ENCODE measurements at places on chromosomes 2 and 18.

GRCh38 chr2:18119883-18120282, 241.4 kb downstream of the KCNS3 start:
- no peaks in the 10 kb centered on the region for H3K4me1 ChIP-seq
- H3K27me3 ChIP-seq, result no peaks in the 10 kb centered on the region
- no peaks in the 10 kb centered on the region for H3K36me3 ChIP-seq

- no peak overlapping the region for H3K4me3 ChIP-seq
- no peaks in the 10 kb centered on the region for H3K36me3 ChIP-seq
- no peak for DNase-seq
- H3K27ac ChIP-seq, result no peak overlapping the region
- H3K4me1 ChIP-seq, result no peaks in the 10 kb centered on the region
- H3K27me3 ChIP-seq, result no peaks in the 10 kb centered on the region
Observed at GRCh38 chr2:182548031-182548950, 121.5 kb upstream of the PDE1A start.

GRCh38 chr2:162968306-162968705, 129.7 kb upstream of the KCNH7 start:
- no peak overlapping the region for H3K4me3 ChIP-seq
- H3K36me3 ChIP-seq, result no peaks in the 10 kb centered on the region
- H3K27me3 ChIP-seq, result no peaks in the 10 kb centered on the region
- no peak for DNase-seq
- no peak overlapping the region for H3K27ac ChIP-seq

GRCh38 chr2:96099861-96100798, 16.2 kb downstream of the ADRA2B start:
- H3K4me3 ChIP-seq, result no peak overlapping the region
- H3K27ac ChIP-seq, result no peak overlapping the region
- H3K27me3 ChIP-seq, result no peaks in the 10 kb centered on the region
- DNase-seq, result no peak
- no peaks in the 10 kb centered on the region for H3K36me3 ChIP-seq
- no peaks in the 10 kb centered on the region for H3K4me1 ChIP-seq

DNA sequence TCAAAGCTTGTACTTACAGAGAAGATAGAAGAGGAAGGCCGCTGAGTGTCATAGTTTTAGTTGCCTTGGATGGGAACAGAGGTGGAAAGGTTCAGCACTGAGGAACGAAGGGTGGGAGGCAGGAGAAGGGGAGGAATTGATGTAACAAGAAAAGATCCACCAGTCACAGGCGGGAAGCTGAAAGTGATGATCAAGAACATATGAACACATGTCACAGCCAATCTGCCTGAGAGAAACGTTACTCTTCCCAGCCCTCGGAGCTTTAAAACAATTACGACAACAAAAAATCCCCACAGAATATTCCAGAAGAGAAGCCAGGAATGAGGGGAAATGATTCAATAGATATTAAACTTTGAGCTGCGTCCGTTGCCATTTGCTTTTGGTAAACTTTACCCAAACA, 87.1 kb downstream of the TSHZ1 start:
- no peaks in the 10 kb centered on the region for H3K4me1 ChIP-seq
- H3K4me3 ChIP-seq, result no peak overlapping the region
- H3K27ac ChIP-seq, result no peak overlapping the region
- DNase-seq, result no peak
- H3K36me3 ChIP-seq, result no peaks in the 10 kb centered on the region

DNA sequence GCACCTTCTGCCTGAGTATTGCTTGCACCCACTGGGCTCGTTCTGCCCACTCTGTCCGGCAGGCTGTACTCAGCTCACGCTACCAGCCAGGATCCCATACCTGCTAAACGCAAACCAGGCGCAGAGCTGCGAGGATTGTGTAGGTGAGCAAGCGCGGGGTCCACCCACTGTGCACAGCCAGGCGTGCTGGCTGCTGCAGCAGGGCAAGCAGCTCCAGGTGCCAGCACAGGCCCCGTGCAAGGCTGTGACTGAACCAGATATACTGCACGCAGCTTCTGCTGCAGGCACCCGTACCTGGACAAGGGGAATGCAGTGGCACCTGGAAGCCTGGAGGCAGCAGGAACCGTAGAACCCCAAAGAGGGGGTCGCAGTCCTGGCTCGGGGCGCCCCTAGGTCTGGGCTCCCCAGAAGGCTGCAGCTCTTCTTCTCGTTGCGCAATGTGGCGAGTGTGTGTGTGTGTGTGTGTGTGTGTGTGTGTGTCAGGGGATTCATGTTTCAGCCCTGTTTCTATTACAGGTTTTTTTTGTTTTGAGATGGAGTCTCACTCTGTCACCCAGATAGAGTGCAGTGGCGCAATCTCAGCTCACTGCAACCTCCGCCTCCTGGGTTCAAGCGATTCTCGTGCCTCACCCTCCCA, 46.1 kb upstream of the RAB1A start:
- H3K36me3 ChIP-seq, result no peaks in the 10 kb centered on the region
- no peak for DNase-seq
- no peaks in the 10 kb centered on the region for H3K4me1 ChIP-seq
- no peak overlapping the region for H3K4me3 ChIP-seq
- H3K27me3 ChIP-seq, result no peaks in the 10 kb centered on the region

DNA sequence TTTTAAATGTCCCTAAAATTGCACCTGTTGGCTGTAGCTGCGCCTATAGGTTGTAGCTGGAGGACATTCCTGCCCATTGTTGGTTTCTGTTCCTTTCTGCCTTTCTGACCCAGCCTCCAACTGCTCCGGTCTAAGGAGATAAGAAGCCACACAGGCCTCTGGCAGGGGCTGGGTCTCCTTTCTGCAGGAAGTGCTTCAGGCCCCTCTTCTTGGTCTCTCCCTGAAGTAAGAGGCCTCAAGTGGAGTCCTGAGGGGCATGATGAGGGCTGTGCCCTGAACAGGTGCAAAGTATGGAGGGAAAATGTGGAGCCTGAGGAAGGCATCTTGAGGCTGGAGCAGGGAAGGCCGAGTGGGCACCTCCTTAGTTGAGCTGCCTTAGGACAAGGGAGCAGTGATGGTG, 10.4 kb upstream of the SFTPB start:
- H3K4me3 ChIP-seq, result no peak overlapping the region
- H3K4me1 ChIP-seq, result peaks cover 11% of the 10 kb centered on the region
- DNase-seq, result no peak
- no peaks in the 10 kb centered on the region for H3K36me3 ChIP-seq
- H3K27me3 ChIP-seq, result no peaks in the 10 kb centered on the region

DNA sequence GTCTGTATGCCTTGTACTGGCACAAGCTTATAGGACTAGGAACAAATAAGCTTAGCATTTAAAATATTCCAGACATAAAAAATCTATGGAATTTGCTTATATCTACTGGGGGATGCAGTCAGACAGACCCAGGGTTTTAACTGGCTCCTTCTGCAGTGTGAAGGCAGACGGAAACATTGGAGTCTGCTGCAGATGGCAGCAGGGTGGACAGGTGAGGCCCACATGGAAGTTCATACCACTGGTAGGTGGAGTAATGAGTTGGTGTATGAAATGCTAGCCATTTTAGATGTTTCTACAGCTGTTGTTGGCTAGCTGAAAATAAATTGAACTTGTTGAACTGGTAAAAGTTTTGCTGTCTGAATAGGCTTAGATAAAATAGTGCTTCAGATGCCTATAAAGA, 17.7 kb downstream of the SPTBN1 start:
- H3K27me3 ChIP-seq, result no peaks in the 10 kb centered on the region
- no peaks in the 10 kb centered on the region for H3K36me3 ChIP-seq
- H3K4me1 ChIP-seq, result no peaks in the 10 kb centered on the region
- H3K27ac ChIP-seq, result no peak overlapping the region

GRCh38 chr2:129791712-129792111, 187.8 kb upstream of the RAB6C start:
- no peaks in the 10 kb centered on the region for H3K27me3 ChIP-seq
- no peak overlapping the region for H3K27ac ChIP-seq
- H3K4me1 ChIP-seq, result no peaks in the 10 kb centered on the region
- no peak overlapping the region for H3K4me3 ChIP-seq
- H3K36me3 ChIP-seq, result no peaks in the 10 kb centered on the region

DNA sequence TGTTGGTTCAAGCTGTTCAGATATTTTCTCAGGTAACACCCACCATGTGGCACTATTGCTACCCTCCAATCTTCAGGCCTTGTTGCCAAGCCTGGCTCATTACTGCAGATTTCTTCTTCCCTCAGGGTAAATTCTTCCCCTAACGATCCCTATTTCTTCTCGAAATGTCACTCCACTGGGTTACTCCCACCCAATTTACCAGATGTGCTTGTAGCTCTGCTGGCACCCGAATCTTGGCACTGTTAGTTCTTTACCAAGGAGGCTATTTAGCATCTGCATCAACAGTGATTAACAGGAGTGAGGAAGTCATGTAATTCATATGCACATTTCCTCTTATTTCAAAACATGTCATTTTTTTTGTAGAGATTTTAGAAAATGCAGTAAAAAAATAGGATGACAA, 217.1 kb upstream of the CYRIA start:
- H3K4me3 ChIP-seq, result no peak overlapping the region
- H3K27me3 ChIP-seq, result no peaks in the 10 kb centered on the region
- H3K27ac ChIP-seq, result no peak overlapping the region
- H3K36me3 ChIP-seq, result no peaks in the 10 kb centered on the region
- H3K4me1 ChIP-seq, result no peaks in the 10 kb centered on the region
